Thymus (tissue), 14 donors: ENCODE measurements at places on chromosomes 3 and 15.

DNA sequence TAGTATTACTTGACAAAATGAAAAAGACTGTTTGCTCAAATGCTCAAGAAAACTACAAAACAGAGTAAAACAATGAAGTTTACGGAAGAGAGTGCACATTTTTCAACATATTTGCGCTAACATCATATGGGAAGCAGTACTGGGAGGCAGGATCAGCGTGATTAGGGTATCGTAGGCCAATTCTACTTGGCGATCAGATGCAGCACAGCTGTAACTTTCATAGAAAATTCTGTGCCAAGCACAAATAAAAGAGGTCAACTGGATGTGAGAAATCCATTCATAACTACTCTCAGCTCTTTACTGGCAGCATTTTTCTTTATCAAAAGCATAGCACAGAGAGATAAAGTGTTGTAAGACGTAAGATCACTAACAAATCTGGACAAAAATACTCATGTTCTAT, 1196.3 kb upstream of the GBE1 start:
- no peak for DNase-seq
- H3K27me3 ChIP-seq, result no peaks in the 10 kb centered on the region
- H3K4me1 ChIP-seq, result no peaks in the 10 kb centered on the region
- H3K4me3 ChIP-seq, result no peak overlapping the region
- no peaks in the 10 kb centered on the region for H3K36me3 ChIP-seq

GRCh38 chr3:87167628-87168456, 59.3 kb upstream of the CHMP2B start:
- DNase-seq, result peak; percentile 19
- no peaks in the 10 kb centered on the region for H3K36me3 ChIP-seq
- H3K4me3 ChIP-seq, result no peak overlapping the region
- H3K27me3 ChIP-seq, result no peaks in the 10 kb centered on the region
- H3K27ac ChIP-seq, result no peak overlapping the region
- H3K4me1 ChIP-seq, result no peaks in the 10 kb centered on the region

GRCh38 chr3:32410367-32411246, 19.0 kb downstream of the CMTM7 start:
- peak overlapping the region; percentile 76 for H3K27ac ChIP-seq
- H3K4me1 ChIP-seq, result peaks cover 34% of the 10 kb centered on the region
- no peak overlapping the region for H3K4me3 ChIP-seq

- H3K36me3 ChIP-seq, result no peaks in the 10 kb centered on the region
- no peaks in the 10 kb centered on the region for H3K4me1 ChIP-seq
- no peak overlapping the region for H3K27ac ChIP-seq
- no peaks in the 10 kb centered on the region for H3K27me3 ChIP-seq
Observed at GRCh38 chr15:25544076-25544475, 105.3 kb upstream of the UBE3A start.

DNA sequence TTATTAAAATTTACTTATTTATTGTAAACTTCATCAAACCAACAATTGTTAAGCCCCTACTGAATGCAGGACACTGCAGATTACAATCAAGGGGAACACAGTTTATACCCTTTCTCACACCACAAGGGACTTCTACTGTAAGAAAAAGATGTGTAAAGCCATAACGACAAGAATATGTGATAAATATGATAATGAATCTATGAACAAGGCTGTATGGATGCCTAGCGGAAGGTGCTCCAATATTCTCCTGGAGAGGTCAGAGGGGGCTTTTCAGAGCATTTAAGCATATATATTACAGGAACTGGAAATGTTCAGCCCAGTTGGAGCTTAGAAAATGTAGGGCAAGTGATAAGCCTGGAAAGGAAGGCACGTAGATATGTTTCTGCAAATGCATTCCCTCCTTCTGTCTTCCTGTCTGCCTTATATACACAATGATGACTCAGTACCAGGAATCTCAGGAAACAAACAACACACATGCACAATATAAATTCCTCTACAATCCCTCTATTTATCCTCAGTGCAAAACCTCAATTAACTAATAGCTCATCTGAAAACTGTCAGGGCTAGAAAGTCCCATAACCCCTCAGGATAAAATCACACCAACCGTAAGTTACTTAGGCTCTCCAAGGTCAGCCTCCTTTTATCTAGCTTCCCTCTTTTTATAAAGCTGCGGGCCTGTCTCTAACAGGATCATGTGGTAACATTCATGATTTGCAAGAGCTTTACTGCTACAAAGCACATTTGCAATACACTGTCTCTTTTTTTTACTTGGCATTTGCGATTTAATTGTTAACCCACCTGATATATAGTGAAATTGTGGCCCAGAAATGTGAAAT, 393.1 kb downstream of the LPP start:
- H3K27me3 ChIP-seq, result no peaks in the 10 kb centered on the region
- no peak overlapping the region for H3K27ac ChIP-seq
- DNase-seq, result no peak
- H3K4me1 ChIP-seq, result no peaks in the 10 kb centered on the region

- no peaks in the 10 kb centered on the region for H3K27me3 ChIP-seq
- H3K4me1 ChIP-seq, result no peaks in the 10 kb centered on the region
- no peak overlapping the region for H3K27ac ChIP-seq
- no peak for DNase-seq
- no peak overlapping the region for H3K4me3 ChIP-seq
- no peaks in the 10 kb centered on the region for H3K36me3 ChIP-seq
Observed at GRCh38 chr15:50082066-50082465, 37.0 kb downstream of the ATP8B4 start.

DNA sequence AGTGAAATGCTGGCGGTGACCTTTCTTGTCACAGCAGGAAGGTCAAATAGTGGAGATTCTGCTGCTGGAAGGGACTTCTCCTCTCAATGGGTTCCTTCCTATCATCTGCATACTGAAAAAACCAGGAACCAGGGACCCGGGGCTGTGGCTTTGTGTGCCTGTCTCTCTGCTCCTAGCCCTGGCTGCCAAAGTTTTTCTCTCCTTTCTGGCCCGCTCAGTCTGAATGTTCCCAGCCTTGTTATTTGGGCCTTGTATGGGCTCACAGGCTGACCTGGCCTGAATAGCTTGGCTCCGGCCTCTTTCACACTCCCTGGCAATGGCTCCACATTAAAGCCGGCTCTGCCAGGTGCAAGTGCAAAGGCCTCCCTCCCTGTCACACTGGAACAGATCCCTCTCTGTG, 94.7 kb downstream of the LRIG1 start:
- no peaks in the 10 kb centered on the region for H3K4me1 ChIP-seq
- no peak overlapping the region for H3K27ac ChIP-seq
- no peak overlapping the region for H3K4me3 ChIP-seq
- no peaks in the 10 kb centered on the region for H3K27me3 ChIP-seq

GRCh38 chr3:46719735-46720271, 2.1 kb upstream of the PRSS50 start:
- H3K4me3 ChIP-seq, result no peak overlapping the region
- H3K27ac ChIP-seq, result no peak overlapping the region
- peaks cover 27% of the 10 kb centered on the region for H3K27me3 ChIP-seq

DNA sequence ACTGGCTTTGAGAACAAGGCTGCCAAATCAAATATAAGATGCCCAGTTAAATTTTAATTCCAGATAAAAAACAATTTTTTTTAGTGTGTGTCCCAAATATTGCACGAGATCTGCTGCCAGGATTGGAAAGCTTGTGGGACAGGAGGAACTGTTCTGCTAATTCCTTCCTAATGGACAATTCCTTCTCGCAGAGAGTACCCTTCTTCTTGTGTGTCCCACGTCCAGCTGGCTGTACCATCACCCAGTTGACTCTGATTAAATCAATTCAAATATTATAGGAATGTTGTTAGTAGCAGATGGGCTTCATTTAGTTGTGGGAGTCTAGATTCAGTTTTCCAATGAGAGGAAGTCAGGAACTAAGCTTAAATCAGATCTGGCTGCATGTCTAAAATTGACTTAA, 347.9 kb upstream of the ATP10A start:
- no peaks in the 10 kb centered on the region for H3K4me1 ChIP-seq
- H3K27me3 ChIP-seq, result no peaks in the 10 kb centered on the region
- H3K4me3 ChIP-seq, result no peak overlapping the region

DNA sequence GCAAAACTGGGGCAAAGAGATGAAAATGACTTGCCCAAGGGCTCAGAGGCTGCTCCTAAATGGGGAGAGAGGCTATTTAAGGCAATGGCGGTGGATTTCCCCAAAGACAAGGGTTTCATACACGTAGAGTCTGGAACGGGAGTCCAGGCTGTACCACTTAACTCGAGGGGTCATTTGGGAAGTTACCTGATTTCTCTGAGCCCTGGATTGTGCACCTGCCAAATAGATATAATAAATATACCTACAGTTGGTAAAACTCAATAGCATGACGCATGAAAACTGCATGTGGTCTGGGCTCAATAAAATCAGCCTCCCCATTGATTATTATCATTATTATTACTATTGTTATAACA, 1.3 kb upstream of the ITPR1 start:
- peak overlapping the region; percentile 74 for H3K4me3 ChIP-seq
- H3K27me3 ChIP-seq, result no peaks in the 10 kb centered on the region
- H3K4me1 ChIP-seq, result peaks cover 30% of the 10 kb centered on the region

GRCh38 chr3:49248840-49249227, 28.2 kb downstream of the C3orf62 start:
- no peaks in the 10 kb centered on the region for H3K4me1 ChIP-seq
- H3K36me3 ChIP-seq, result no peaks in the 10 kb centered on the region
- no peaks in the 10 kb centered on the region for H3K27me3 ChIP-seq
- peak; percentile 9 for DNase-seq

GRCh38 chr3:99875929-99876841, 58.5 kb downstream of the CMSS1 start:
- DNase-seq, result peak; percentile 46
- H3K27me3 ChIP-seq, result peaks cover 20% of the 10 kb centered on the region
- peaks cover 7% of the 10 kb centered on the region for H3K4me1 ChIP-seq
- H3K36me3 ChIP-seq, result no peaks in the 10 kb centered on the region

GRCh38 chr15:83734487-83734886, 80.6 kb downstream of the ADAMTSL3 start:
- DNase-seq, result no peak
- no peaks in the 10 kb centered on the region for H3K36me3 ChIP-seq
- H3K4me3 ChIP-seq, result no peak overlapping the region
- no peaks in the 10 kb centered on the region for H3K27me3 ChIP-seq
- no peak overlapping the region for H3K27ac ChIP-seq

- H3K36me3 ChIP-seq, result no peaks in the 10 kb centered on the region
- no peak for DNase-seq
- H3K4me1 ChIP-seq, result no peaks in the 10 kb centered on the region
- no peak overlapping the region for H3K27ac ChIP-seq
Observed at GRCh38 chr3:74288761-74289160, 325.7 kb downstream of the CNTN3 start.

DNA sequence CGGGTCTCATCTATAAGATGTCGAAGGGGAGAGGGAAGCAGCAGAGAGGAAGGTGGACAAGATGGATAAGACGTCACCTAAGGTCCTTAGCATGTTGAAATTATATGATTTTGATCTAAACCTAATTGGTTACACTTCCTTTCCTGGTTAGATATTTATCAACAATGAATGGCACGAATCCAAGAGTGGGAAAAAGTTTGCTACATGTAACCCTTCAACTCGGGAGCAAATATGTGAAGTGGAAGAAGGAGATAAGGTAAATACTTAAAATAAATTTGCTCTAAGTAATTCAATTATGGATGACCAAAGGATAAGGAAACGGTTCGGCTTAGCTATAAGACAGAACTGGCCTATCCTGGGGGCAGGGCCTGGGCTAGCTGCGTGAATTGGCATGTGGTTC, 5.5 kb downstream of the ALDH1A3 start:
- no peak overlapping the region for H3K4me3 ChIP-seq
- H3K36me3 ChIP-seq, result no peaks in the 10 kb centered on the region
- no peak for DNase-seq
- H3K27me3 ChIP-seq, result peaks cover 74% of the 10 kb centered on the region

DNA sequence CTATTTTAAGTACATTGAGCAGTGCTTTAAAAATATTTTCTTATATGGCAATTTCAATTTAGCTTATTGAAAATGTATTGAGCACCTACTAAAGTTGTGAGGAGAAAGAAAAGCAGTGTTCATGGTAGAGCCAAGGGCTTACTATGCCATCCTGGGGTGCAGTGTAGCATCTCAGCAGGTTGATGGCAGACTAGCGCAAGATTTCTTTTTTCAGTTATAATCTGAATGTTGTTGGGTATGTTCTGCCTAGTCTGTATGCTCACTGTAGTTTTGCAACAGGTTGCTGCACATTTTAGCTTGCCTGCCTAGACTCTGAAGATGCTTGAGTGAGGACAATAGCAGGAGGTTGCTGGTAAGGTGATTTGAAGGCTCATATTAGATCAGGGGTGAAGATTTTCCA, 103.1 kb upstream of the UNC13C start:
- H3K36me3 ChIP-seq, result no peaks in the 10 kb centered on the region
- H3K27ac ChIP-seq, result no peak overlapping the region
- H3K4me1 ChIP-seq, result no peaks in the 10 kb centered on the region
- H3K4me3 ChIP-seq, result no peak overlapping the region
- no peak for DNase-seq

DNA sequence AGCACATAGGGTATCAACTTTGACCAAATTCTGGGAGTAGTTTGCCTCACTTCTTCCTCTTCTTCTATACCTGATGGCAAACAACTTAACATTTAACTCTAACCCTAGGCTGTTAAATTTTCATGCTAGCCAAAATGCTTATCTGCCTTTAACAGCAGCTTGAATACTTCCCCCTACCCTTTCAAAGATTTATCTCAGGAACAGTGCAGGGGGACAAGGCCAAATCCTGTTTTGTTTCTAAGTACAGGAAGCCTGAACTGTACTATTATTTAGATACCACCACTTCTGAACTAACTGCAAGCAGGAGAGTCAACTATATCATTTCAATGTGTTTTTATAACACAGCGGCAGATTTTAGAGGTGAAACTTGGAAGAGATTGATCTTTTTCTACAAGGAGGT, 104.0 kb upstream of the CNTN6 start:
- no peak overlapping the region for H3K27ac ChIP-seq
- no peak overlapping the region for H3K4me3 ChIP-seq
- no peaks in the 10 kb centered on the region for H3K36me3 ChIP-seq
- DNase-seq, result no peak
- H3K27me3 ChIP-seq, result no peaks in the 10 kb centered on the region
- H3K4me1 ChIP-seq, result no peaks in the 10 kb centered on the region

GRCh38 chr3:46848271-46849044, 14.8 kb downstream of the MYL3 start:
- peaks cover 5% of the 10 kb centered on the region for H3K4me1 ChIP-seq
- DNase-seq, result no peak
- H3K4me3 ChIP-seq, result no peak overlapping the region
- no peak overlapping the region for H3K27ac ChIP-seq
- no peaks in the 10 kb centered on the region for H3K36me3 ChIP-seq

DNA sequence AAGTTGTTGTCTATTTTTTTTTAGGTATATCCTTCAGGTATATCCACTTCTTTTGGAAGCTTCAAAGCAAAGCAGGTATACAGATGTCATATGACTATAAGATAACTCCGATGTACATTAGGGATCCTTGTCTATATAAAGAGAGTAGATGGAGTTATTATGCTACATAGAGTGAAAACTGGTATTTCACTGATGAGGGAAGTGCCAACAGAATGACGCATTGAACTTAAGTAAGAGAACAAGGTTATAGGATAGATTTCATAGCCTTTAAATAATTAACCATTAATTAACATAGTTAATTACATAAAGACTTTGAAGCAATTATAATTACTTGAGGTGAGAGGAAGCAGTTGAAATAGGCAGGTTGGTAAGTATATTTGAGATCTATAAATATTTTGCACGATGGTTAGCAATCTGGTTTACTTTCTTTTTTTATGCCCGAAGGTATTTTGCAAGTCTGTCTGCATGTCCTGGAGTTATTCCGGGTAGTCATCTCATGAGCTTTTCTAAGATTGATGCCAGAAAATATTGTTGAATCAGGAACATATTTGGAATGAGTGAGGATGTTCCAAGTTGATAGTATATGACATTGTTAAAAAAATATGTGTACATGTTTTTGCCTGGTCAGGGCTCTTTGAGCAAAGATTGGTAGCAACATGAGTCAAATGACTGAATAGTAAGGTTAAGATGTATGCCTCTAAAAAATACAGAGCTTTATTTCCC, 299.5 kb upstream of the KCNMB2 start:
- no peak overlapping the region for H3K4me3 ChIP-seq
- H3K4me1 ChIP-seq, result no peaks in the 10 kb centered on the region
- no peaks in the 10 kb centered on the region for H3K36me3 ChIP-seq
- no peak overlapping the region for H3K27ac ChIP-seq
